ENCODE measurements at places on chromosomes 5 and 9.

GRCh38 chr5:14560091-14560595, 21.4 kb upstream of the OTULINL start:
- no peak for DNase-seq

DNA sequence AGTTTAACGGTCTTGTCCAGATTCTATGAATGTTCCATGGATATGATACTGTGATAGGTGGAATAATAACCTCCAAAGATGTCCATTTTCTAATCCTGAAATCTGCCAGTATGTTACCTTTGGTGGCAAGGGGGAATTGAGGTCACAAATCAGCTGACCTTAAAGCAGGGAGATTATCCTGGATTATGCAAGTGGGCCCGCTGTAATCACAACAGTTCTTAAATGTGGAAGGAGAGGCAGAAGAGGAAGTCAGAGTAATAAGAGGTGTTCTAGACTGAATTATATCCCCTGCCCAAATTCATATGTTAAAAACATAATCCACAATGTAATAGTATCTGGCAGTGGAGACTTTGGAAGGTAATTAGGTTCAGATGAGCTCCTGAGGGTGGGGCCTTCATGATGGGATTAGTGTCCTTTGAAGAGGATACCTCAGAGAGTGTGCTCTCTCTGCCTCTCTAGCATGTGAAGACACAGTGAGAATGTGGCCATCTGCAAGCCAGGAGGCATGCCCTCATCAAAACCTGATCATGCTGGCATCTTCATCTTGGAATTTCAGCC, 47.6 kb upstream of the ZFAND5 start:
- DNase-seq: no peak

- DNase-seq: no peak
Measured at GRCh38 chr9:98607152-98607551, 101.6 kb downstream of the GABBR2 start.

- DNase-seq: no peak
Measured at GRCh38 chr5:143641549-143642355, 170.2 kb upstream of the HMHB1 start.

DNA sequence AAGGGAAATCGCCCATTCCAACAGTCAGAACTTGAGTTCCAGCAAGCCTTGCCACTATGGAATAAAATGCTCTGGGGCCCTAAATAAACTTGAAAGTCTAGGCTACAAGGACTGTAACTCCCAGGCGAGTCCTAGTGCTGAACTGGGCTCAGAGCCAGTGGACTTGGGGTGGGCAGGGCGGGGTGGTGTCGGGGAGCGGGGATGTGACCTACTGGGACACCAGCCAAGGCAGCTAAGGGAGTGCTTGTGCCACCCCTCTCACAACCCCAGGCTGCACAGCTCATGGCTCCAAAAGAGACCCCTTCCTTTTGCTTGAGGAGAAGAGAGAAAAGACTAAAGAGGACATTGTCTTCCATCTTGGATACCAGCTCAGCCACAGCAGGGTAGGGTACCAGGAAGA, 61.5 kb downstream of the MEIKIN start:
- no peak for DNase-seq

DNA sequence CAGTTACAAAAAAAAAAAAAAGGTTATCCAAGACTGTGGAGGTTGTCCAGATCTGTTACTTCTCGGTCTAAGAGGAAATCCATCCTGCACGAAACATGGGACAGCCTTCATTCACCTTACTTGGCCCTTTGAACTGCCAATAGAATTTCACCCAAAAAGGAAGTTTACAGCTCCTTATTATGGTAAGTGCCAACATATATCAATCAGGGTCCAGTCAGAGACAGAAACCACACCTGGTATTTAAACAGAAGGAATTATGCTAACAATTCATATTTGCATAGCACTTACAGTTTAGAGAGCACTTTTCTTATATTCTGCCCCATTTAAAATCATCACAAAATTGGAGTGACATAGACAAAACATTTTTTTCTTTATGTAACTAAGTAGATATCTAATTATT, 93.6 kb upstream of the PTPN3 start:
- DNase-seq: no peak

- no peak for DNase-seq
Measured at GRCh38 chr9:121648799-121649198, 2.6 kb upstream of the DAB2IP start.

DNA sequence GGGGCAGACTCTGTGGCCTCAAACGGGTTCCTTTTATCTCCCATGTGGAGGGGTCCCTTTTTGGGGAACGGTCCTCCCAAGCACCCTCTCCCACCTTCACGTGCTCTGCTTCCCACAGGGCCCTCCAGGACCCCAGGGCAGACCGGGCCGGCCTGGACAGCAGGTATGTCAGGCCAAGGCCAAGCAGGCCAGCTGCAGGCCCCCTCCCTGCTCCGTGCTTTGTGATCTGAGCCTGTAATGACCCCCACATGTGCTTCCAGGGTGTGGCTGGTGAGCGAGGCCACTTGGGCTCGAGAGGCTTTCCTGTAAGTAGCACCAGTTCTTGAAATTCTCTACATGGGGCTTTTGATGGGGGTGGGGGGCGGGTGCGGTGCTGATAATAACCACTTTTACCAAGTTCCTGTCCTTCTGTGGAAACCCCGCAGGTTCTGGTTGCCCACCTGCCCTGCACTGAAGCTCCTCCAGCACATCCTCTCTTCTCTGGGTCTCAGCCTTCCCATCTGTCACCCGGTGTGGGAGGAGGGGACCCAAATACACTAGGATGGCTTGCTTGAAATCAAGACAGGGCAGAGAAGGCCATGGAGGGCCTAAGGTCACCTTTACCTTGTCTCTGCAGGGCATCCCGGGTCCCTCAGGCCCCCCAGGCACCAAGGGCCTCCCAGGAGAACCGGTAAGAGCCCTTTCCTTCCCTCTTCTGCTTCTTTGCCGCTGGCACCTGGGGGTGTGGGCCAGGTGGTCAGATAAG, 57.9 kb upstream of the ORM1 start:
- DNase-seq: no peak

DNA sequence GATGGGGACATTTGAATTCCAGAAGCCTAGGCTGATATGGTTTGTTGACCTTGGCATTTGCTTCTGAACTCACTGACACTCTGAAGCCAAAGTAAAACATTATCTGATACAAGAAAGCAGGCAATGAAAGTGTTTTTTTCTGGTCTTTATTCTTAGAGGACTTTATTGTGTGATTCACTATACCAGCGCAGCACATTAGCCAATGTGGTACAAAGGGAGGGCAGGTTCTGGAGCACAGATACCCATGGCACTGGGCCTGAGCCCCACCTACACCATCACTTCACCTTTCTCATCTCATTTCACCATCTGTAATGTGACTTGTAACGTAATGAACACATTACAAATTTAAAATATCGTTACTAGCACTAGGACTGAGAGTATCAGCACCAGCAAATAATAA, 89.7 kb upstream of the ZNF366 start:
- DNase-seq: no peak

- no peak for DNase-seq
Measured at GRCh38 chr5:19950897-19951296, 37.1 kb downstream of the CDH18 start.

DNA sequence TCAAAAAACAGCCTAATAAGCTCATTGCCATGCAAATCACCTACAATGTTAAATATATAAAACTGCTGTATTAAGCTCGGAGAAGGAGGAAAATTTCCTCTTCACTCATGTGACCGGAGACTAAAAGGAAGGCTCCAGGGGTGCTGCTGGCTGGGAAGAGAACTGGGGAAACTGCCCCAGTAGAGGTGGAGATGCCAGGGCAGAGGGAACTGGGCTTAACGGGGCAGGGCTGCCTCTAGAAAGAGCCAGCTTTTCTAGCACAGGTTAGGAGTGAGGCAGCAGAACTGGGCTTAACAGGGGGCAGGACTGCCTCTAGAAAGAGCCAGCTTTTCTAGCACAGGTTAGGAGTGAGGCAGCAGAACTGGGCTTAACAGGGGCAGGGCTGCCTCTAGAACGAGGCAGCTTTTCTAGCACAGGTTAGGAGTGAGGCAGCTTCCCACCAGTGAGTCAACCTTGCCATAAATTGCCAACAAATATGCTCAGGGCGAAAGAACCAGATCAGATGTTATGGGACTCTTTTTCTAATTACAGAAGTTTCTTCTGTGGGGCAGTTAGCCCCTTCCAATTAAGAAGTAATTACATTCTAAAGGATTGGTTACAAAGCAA, 115.3 kb downstream of the FANCC start:
- DNase-seq: no peak

DNA sequence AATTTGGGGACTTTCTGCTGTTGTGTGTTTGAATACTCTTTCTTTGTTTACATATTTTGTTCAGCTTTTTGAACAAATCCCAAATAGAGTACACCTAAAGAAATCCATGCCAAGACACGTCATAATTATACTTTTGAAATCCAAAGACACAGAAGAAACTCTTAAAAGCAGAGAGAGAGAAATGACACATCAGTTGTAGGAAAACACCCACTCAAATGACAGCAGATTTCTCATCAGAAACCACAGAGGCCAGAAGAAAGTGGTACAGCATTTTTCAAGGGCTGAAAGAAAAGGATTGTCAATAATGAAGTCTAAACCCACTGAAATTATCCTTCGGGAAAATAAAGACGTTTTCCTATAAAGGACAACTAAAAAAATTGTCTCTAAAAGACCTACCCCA, 378.6 kb downstream of the GADD45G start:
- DNase-seq: no peak

DNA sequence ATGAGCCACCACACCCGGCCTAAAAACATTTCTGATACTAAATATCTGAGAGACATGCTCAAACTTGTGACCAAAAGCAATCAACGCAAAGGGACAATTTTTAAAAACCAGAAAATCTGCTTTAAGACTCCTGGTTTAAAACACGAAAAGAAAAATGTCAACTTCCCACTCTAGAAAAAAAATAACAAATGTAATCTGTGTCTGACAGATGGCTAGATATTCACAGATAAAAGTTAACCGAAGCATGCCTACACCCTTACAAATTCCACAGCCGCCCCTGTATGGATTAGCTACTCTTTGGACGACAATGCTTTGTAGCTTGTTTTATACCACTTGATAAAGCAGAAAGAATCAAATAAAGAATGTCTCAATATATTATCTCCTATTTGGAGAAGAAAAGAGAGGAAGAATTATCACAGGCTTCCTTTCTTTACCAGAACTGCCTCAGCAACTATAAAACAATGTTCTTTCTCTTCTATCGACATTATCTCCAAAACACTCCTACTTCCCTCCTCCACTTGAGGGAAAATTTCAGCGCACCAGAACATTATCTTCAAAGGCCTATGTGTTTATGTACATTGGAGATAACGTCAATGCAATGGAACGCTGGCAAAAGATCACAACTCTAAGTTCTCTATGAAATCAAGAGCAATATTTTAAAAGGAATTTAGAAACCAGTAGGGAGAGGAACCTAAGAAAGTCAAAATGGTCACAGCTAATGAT, 26.2 kb downstream of the CEMIP2 start:
- no peak for DNase-seq

DNA sequence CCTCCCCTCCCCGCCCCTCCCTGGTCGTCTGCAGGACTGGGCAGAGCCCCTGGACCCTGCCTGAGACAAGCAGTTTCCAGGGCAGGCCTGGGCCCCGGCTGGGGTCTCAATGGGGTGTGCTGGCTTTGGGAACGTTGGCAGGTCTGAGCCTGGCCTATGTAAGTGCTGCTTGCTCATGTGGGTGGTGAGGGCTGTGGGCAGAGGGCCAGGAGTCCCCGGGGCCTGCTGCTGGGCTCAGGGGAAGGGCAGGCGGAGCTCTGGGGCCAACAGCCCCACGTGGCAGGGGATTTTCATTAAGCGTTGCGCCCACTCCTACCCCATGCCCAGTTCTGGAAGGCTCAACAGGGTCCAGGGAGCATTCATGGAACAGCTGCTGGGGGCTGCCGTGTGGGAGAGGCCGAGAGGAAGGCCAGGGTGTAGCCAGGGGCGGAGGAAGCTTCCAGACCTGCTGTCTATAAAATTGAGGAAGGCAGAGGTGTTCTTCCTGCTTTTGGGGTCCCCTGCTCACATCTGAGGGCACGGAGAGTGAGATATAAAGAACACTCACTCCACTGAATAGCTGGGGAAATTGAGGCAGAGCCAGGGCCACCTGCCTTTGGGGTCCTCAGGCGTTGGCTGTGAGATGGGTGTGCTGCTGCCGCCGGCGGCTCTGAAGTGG, 32.5 kb downstream of the RXRA start:
- no peak for DNase-seq

DNA sequence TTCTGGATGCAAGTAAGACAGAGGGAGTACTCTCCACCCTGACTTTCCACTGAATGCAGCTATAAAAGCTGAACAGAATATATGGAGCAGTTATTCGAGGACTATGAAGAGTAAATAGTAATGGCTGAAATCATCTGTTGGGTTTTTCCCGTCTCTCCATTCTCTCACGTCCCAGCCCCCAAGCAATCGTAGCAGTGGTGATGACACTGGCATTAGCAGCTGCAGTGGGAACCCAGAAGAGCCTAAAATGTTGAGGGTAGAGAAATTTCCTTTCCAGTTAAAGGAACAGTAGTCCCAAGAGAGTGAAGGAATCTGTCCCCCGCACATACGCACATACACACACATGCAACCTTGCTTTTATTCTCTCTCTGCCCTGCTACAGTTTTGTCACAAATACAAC, 33.2 kb downstream of the MED27 start:
- no peak for DNase-seq

DNA sequence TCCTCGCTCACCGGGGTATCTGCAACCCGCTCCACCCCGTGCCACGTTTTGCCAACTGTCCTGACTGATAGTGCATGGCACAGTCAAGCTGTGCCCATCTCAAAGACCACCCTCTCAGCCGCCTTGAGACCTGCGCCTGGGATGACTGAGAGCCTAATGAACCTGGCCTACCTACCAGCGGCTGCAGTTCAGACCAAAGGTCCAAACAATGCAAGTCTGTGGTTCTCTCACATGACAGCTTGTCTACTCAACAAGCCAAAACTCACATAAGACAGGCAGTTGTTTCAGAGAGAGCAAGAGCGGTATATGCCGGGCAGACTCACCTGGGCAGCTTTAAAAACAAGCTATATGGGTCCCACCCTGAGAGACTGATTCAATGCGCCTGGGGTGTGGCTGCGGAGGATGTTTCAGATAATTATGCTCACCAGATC, 70.5 kb downstream of the EPB41L4B start:
- no peak for DNase-seq

GRCh38 chr9:91844190-91844589, 105.8 kb downstream of the ROR2 start:
- no peak for DNase-seq

DNA sequence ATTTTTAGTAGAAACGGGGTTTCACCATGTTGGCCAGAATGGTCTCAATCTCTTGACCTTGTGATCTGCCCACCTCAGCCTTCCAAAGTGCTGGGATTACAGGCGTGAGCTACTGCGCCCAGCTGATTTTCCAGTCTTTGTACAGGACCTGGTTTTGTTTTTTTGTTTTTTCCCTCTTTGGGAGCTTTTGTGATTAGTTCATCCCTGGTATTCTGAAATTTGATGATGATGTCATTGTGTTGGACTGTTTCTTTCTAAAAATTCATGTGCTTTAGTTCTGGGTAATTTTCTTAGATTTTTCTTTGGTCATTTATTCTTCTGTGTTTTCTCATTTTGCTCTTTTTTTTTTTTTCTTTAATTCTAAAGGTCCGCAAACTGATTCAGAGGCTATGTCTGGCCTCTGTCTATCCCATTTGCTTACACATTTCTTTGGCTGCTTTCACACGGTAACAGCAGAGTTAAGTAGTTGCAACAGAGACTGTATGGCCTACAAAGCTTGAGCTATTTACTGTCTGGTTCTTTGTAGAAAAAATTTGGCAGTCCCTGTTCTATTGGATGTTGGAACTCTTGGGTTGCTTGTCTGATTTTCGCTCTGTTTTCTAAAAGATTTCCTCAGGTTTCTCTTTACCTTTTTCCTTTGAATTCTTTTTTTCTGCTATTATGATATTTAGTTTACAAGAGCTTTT, 24.8 kb downstream of the STX17 start:
- DNase-seq: no peak

GRCh38 chr5:163938595-163938994, 433.2 kb downstream of the MAT2B start:
- DNase-seq: no peak

All from esophagus squamous epithelium (tissue), 5 donors.